ENCODE measurements at places on chromosomes 7 and 10.
A peak's percentile ranks its signal among the peaks of the same experiment; 100 is the strongest.

DNA sequence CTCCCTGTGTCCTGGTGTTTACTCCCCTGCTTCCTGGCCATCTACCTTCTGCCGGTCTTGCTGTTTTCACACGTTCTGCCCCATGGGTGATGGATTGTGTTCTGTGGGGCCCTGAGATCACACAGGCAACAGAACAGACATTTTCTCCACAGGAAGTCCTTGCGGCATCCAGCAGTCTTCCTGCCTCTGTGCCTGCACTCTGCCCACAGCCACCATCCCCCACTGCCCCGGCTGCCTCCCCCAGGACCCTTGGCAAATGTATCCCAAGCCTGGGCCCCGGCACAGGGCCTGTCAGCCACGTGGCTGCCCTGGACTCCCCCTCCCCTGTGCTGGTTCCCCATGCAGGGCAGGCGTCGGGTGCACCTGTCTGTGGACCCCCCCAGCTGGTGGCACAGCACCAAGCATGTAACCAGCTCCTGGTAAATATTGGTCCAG, 184.2 kb downstream of the WDR37 start:
- no peak for DNase-seq

- no peak for DNase-seq
Measured at GRCh38 chr7:47407136-47407535, 174.8 kb downstream of the TNS3 start.

DNA sequence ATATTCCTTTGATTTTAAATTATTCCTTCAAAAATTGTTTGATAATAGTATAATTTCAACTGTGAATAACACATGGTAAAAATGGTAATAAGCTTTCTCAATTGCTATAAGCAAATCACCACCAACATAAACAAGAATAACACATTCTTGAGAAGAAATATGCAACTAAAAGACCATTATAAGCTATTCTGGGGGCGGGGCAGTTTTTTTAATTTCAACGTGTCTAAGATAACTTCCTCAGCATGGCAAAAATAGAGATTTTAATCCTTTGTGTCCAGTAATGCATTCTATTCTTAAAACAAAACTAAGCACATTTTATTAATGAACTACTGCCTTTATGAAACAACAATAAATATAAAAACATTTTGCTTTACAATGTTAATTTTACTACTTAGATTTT, 1.5 kb downstream of the DNAJC12 start:
- DNase-seq, result no peak

DNA sequence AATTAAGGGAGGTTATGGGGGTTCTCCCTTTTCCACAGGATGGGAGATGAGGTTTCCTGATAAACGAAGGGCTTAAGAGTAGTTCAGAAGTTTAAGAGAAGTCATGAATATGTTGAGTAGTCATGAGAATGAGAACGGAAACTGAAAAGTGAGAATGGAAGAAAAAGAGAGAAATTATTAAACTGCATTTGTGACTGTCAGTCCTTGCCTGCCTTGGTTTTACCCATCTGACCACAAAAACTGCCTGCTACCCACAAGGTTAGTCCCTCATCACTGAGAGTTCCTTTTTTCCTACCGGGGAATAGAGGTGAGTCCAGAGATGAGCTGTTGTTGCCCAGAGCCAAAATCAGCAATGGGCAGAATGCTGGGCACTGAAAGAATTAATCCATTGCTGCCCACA, 174.1 kb upstream of the BET1 start:
- no peak for DNase-seq

GRCh38 chr10:75034131-75034512, 77.3 kb upstream of the SAMD8 start:
- DNase-seq, result peak; percentile 51

DNA sequence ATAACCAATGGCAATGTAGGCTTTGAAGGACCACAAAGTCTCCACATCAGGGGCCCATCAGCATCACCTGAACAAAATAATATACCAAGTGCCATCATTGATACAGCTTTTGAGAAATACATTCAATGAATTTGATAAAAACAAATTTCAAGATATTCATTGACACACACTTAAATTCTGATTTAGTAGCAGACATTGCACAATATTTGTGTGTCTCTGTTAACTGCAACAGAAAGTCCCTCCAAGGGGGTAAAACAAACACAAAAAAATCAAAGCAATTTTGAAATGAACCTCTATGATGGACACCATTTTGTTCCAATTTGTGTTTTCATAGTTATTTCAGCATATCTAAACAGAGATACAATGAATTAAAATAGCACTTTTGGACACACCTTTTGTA, 86.8 kb upstream of the RSU1 start:
- DNase-seq, result no peak

GRCh38 chr10:124142006-124142739, 48.8 kb upstream of the CHST15 start:
- DNase-seq, result no peak

DNA sequence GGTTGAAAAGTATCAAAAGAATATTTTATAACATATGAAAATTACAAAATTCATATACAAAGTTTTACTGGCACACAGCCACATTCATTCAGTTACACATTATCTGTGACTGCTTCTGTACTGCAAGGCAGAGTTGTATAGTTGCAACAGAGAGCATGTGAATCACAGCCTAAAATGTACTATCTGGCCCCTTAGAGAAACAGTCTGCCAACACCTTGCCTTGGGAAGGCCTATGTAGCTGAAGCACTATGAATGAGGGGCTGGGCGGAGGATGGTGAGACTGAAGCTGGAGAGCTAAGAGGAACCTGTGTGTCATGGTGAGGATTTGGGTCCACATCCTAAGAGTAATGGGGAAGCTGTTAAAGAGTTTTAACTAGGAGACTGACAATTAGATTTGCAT, 35.7 kb downstream of the PDZD8 start:
- DNase-seq, result no peak

GRCh38 chr10:34816501-34817002, 1.5 kb upstream of the PARD3 start:
- no peak for DNase-seq

- DNase-seq, result no peak
Measured at GRCh38 chr7:30430777-30431176, 47.8 kb downstream of the NOD1 start.

DNA sequence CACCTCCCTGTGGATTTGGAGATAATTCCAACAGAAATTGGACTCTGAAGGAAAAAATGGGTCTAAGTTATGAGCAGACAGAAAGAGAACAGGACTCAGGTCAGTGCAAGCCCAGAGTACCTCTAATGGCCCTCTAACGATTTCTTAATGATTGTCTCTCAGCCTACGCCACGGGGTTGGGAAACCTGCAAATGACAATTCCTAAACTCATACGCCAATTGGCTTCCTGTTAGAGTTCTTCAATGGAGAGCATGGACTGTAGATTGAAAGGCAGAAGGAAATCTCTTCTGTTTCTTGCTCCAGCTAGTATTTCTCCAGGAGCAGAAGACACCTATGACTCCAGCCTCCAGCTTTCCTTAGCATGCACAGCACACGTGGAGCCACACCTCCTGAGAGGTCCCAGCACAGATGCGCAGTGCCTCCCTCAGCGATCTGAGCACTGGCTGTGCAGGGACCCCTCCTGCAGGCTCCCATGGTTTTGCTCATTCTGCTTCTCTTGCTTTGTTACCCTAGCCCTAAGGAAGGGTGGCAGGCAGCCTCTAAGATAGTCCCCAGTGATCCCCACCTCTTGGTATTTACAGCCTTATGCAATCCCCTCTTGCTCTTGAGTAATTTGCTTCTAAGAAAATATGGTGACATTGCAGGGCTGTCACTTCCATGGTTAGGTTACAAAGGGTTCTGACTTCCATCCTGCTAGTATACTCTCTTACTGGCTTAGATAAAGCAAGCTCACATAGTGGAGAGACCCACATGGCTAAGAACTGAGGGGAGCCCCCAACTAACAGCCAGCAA, 30.1 kb downstream of the DENND11 start:
- no peak for DNase-seq

- DNase-seq, result no peak
Measured at GRCh38 chr7:127677433-127678230, 25.6 kb downstream of the SND1 start.

GRCh38 chr7:37927773-37928444, 7.5 kb downstream of the EPDR1 start:
- DNase-seq, result no peak

DNA sequence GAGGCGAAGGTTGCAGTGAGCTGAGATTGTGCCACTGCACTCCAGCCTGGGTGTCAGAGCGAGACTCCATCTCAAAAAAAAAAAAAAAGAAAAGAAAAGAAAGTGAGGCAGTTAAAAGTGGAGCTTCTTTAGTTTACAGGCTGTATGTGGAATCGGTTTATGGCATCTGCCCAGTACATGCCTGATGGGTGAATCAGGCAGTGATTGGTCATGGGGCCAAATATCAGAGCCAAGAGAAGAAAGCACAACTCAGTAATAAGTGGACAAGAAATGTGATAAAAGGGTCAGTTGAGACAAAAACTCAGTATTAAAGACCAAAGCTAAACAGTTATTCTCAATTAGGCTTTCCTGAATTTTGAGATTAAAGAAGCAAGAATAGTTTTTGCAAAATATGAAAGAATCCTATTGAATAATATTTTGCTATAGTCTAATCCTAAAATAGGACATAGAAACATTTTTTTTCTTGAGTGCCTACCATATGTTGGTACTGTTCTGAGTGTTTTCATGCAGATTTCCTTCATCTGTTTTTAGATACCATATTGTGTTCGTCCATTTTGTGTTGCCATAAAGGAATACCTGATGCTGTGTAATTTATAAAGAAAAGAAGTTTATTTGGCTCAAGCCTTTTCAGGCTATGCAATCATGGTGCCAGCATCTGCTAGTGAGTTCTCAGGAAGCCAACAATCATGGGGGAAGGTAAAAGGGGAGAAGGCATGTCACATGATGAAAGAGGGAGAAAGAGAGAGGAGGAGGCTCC, 14.4 kb downstream of the CDC14C start:
- no peak for DNase-seq

GRCh38 chr10:89645742-89646172, 715 bp upstream of the PANK1 start:
- DNase-seq, result no peak

DNA sequence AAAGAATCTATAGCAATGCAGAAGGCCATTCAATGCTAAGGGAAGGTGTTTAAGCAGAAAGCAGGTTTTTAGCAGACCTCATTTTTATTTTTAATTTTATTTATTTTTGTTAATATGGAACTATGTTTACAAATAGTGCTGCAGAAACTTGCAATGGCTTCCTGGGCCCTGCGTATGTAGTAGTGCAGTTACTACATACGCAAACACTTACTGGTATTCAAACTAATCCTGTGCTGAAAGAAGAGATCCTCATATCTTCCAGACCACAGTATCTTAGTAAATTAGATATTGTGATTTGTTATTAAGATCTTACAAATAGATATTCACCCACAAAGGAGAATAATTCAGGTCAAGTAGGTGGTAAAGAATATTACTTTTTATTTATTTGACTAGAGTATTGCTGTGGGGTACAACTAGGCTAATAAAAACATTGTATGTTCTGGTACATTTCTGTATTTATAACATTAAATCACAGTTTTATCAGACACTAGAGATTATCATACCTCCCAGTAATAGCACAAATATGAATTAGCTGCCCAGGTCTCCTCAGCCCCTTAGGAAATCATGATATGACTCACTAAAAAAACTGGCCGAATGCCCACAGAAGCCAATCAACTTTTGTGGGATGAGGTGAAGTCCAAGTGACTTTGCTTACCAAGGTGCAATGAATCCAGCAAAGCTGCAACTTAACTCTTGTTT, 57.6 kb downstream of the RNLS start:
- DNase-seq, result no peak

DNA sequence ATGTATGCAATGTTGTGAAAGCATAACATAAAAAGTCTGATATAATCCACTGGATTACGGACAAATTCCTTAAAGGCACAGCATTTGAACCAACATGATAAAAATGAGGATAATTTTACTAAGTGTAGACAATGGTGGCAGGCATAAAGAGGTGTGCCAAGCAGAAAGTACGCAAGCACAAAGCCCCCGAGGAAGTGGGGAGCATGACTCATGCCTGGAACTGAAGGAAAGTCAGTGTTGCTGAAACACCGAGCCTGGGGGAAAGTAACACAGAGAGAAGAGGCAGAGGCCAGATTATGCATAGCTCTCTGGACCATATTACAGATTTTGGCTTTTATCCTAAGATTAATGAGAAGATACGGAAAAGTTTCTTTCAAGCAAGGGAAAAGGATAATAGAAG, 490.0 kb upstream of the PHF14 start:
- DNase-seq, result no peak

DNA sequence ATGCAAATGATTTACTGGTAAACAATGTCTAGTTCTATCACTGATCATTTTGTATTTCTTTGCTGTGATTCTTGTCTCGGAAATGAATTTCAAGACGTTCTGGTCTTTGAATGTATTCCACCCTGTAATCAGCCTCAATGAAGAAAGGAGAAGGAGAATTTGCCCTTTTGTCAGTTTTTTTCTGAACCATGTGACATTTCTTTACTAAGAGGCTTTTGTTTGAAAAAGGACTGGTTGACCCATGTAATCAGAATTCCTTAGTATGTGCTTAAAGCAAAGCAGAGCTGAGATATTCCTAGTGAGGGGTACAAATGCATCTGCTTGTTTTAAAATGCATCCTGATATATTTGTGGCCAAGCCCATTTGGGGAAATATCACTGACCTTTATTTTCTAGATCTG, 581.6 kb downstream of the ETV1 start:
- no peak for DNase-seq

DNA sequence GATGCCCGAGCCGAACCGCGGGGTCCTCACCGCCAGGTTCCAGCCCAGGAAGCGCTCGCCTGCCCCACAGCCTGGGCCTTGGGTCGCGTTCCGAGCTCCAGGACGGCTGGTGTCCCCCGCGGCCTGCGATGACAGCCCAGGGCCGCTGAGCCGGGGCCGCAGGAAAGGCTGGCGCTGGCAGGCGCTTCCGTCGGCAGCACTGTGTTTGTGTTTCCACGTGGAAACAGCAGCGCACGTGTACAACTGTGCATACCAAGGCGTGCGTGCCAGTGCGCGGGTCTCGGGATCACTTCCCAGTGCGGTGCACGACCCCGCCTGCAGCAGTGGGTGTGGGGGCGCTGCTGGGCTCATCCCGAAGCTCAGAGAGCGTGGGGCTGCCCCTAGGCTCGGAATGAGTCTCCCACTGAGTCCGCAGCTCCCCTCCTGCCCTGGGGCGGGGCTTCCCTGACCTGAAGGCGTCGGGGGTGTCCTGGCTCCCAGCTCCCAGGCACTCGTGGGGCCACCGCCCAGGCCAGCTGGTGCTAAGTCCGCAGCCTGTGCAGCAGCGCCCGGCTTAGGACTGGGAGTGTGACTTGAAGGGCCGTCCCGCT, 17.2 kb downstream of the AP5Z1 start:
- DNase-seq, result peak; percentile 14

DNA sequence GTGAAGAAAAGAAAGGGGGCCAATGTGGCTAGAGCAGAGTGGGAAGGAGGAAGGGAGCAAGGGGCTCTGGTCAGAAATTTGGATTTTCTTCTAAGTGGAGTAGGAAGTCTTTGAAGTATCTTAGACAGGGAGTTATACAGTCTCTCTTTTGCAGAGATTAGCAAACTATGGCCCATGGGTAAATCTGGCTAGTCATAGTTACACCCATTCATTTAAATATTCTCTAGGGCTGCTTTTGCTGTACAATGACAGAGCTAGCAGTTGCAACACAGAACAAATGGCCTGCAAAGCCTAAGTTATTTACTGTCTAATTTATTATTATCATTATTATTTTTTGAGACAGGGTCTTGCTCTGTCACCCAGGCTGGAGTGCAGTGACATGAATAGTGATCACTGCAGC, 10.5 kb upstream of the LAMB4 start:
- DNase-seq, result no peak
